Activated CD4-positive, alpha-beta T cell treated with anti-CD3 and anti-CD28 coated beads for 4 hours (primary cell): ENCODE measurements at places on chromosomes 16 and 17.

GRCh38 chr17:76791053-76791980 is 53.4 kb downstream of the MFSD11 start:
- DNase-seq, result peak; percentile 37

- no peak for DNase-seq
These were observed 194.4 kb downstream of the ANKFN1 start for GRCh38 chr17:56347639-56348038.

DNA sequence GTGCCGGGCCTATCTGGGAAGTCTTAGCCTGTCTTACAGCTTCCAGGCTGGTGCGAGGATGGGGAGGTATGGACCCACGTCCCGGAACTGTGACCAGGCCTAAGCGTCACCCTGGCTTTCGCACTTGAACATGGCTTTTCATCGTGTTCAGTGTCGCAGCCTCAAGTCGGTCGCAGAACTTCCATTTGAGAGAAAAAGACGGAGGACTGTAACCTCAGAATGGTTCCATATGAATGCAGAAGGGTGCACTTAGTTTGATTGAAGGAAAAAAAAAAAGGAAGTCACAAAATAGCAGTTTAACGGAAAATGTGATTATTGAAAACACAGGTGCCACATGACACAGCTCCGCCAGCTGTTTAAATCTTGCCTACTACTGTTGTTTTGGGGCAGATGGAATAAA is 30.2 kb upstream of the JPT2 start:
- no peak for DNase-seq

- DNase-seq, result no peak
These were observed 12.7 kb downstream of the LITAFD start for GRCh38 chr16:8894736-8895334.

DNA sequence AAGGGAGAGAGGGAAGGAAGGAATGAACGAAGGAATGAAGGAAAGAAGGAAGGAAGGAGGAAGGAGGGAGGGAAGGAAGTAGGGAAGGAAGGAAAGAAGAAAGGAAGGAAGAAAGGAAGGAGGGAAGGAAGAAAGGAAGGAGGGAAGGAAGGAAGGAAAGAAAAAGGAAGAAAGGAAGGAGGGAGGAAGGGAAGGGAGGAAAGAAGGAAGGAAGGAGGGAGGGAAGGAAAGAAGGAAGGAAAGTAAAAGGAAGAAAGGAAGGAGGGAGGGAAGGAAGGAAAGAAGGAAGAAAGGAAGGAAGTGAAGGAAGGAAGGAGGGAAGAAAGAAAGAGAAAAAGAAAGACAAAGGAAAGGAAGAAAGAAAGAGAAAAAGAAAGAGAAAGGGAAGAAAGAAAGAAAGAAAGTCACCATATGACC is 442.4 kb downstream of the RBFOX1 start:
- DNase-seq, result no peak

DNA sequence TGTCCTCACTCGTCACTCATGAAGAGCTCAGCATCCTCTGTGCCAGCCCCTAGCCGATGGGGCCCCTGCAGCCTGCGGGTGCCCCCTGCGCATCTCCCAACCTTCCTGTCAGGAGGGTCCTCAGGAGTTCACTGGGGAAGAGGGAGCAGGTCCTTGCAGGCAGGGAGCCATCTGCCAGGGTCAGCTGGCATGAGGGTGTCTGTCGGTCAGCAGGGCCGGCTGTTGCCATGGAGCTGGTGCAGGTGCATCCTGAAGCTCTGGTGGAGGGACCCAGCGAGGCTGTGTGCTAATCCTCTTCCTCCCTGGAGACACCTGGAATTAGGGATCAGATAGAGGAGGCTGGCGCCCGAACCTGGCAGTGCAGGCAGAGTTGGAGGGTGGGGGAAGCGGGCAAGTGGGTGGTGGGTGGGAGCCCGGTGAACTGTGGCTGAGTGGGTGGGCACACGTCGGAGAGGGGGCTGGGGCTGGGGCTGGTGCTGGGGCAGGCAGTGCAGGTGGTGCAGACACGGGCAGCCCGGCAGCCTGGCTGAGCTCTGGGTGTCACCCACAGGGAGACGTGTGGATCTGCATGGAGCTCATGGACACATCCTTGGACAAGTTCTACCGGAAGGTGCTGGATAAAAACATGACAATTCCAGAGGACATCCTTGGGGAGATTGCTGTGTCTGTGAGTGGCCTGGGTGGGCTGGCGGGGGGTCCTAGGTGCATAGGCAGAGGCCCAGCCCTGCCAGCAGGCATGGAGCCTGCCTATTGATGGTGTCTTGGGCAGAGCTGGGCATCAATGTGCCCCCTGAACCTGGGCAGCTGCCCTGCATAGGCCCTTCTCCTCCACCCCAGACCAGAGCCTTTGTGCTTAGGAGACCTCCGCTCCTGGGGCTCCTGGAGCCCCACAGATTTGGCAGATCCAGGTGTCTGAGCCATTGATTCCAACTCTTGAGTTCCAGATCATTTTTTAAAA is 17.4 kb downstream of the MAP2K3 start:
- DNase-seq, result no peak

DNA sequence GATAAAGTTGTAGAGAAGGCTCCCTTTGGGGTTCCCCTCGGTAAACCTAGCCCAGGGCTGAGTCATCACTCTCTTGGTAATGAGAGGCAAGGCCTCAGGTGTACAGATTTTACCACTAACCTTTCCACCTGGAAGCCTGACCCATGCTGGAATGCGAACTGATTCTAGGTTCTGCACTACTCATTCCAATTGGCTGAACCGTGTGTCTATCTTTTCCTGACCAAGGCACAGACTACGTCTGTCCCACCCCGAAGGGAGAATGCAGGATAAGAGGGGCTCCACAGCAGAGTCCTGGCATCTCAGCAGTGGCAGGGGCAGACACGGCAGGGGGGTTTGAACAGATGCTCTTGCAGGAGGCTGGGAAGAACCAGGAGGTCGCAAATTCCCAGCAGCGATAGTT is 65.4 kb upstream of the B4GALNT2 start:
- DNase-seq, result no peak

DNA sequence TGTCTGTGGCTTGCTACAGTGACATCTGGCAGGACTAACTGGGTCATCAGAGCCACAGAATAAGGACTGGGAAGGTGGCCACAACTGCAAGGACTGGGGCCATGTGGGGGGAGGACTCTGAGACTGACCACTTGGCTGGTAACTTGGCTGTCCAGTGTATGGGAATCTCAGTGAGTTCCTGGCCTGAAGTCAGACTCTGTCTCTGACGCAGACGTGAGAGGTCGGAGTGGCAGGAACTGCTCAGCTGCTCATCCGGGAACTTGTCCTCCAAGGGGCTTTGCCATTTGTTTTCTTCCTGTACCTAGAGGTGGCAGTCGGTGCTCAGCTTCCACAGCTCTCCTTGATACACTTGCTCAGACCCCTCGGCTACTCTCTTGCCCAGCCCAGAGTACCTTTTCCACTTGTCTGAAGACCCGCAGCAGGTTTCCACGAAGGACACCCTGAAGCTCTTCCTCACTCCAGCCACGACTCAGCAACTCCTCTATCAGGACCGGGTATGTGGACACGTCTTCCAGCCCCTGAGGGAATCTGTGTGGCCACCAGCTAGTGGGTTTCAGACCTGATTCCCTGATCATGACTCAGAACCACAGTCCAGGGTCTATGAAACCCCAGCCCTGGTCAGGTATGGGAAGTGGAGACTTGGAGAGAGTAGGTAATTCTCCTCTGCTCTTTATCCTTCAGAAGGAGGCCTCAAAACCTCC is 7.3 kb upstream of the DPEP3 start:
- DNase-seq, result no peak

DNA sequence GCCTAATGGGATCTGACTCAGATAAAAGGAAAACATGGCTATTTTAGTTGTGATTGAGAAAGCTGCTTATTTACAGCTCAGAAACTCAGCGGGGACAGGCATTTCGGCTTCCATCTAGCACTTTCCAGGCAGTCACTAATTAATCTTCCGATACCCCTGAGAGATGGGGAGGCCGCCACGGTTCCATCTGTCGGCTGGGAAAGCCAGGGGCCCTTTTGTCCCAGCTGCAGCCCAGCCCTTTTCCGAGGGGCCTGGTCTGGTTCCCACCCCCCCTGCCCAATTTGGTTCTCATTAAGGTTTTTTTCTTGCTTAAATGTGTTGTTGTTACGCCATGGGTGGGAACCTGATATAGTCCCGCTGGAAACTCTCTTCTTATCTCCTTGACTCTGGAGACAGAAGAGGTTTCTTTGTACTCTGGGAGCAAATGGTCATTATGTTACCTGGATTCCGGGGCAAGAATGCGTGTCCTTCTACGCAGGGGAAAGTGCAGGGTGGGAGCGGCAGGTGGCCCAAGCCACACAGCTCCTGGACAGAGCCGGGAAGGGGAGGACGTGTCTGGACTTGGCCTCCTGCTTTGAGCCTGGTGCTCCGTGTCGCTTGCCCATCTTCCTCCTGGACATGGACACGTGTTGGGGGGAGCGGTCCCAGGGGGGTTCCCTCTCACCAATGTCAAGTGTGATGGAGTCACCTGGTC is 50.9 kb upstream of the GSE1 start:
- DNase-seq, result no peak

- no peak for DNase-seq
These were observed 72.7 kb downstream of the PRKCA start for GRCh38 chr17:66375121-66375520.

DNA sequence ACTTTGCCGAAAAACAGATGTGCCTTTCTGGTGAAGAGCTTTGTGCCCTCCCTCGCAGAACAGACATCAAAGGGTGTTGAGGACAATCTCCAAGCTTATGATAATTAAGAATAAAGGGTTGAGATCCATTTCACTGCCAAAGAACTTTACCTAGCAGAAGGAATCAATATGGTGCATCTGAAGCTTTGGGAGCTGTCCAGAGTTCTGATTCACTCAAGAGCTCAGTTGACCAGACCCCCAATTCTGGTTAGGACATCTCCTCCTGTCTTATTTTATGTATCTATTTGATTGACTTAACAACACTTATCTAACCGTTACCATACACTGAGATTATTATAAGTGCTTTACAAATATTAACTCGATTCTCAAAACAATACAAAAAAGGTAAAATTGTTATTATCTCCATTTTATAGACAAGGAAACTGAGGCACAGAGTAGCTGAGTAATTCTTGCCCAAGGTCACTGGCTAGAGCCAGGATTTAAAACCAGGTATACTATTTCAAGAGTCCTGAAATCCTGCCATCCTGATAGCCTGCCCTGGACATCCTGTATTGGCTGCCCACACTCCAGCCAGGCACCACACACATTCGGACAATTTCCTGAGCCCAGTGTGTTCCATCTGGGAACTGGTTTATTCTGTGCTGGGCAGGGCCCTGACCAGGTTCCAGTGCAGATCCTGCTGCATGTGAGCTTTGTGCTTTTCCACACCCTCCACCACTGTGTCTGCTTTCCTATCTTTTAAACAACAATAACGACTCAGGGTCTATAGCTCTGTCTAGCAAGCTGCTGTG is 29.8 kb downstream of the PITPNM3 start:
- DNase-seq, result no peak

DNA sequence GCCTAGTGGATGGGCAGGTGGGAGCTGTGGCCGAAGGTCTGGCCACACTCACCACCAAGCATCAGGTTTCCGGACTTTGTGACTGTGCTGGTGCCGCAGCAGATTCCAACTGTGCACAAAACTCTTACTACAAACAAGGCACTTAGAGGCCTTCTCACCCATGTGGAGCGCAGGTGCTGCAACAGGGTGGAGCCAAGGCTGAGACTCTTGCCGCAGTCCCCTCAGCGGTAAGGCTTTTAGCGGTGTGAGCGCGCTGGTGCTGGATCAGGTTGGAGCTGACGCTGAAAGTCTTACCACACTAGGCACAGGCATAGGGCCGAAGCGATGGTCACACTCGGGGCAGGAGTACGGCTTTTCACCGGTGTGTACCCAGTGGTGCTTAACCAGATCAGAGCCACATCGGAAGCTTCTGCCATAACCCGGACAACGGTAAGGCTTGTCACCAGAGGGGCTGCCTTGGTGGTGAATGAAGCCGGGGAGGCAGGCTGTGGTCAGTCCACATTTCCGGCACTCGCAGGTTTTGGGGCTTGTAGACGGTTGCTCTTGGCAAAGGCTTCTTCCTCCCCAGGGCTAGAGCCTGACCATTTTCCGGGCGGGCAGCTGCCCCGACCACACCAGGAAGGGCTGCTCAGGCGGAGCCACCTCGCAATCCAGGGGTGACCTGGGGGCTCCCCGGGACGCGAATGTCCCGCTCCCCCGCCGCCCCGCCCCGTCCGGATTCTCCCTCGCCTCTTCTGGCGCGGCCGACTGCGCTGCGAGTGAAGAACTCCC is 1.0 kb upstream of the ARMC5 start:
- peak; percentile 45 for DNase-seq

GRCh38 chr16:61042737-61043136 is 993.5 kb downstream of the CDH8 start:
- DNase-seq, result no peak

- no peak for DNase-seq
These were observed 46.6 kb downstream of the HOXB1 start for GRCh38 chr17:48484256-48484655.

DNA sequence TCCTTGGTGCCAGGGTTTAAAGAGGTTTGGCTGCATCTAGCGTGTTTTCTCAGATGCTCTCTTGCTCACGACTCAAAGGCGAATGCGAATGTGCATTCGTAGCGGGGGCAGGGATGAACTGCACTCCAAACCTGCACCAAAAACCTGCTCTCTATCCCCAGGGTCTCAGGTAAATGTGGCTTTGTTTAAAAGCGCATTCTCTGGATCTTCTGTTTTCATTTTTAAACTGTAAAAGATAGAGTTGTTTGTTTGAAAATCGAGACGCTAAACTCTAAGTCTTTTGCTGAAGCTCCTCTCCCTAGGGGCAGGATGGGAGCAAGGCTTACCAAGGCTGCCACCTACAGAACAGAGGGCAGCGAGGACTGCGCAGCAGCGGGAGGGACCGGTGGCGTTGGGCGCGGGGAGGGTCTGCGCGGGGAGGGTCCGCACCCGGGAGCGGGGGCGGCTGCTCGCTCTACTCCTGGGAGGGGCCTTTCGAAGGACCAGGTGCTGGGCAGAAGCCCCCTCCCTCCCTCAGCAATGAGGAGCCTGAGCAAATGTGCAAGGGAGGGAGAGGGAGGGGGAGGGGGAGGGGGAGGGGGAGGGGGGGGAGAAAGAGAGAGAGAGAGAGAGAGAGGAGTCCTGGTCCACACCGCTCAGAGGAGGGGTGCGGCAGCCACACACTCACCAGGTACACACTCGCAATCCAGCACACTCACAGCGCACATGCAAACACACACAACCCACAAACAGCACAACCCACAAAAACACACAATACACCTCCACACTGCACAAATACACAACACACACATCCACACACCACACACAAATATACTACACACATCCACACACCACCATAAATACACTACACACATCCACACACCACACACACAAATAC is 142.8 kb downstream of the GRIN2A start:
- no peak for DNase-seq

GRCh38 chr16:17607609-17608008 is 136.8 kb upstream of the XYLT1 start:
- no peak for DNase-seq

GRCh38 chr17:50681263-50682200 is 26.2 kb downstream of the ANKRD40 start:
- no peak for DNase-seq
